Small intestine (tissue), 16 donors: ENCODE measurements at places on chromosomes 4 and X. TPM values are rescaled to one million over a fixed set of nuclear protein-coding genes. Genes with fewer than 3 reads are reported as not detected.
A peak's percentile ranks its signal among the peaks of the same experiment; 100 is the strongest.

- no peaks in the 10 kb centered on the region for H3K4me1 ChIP-seq
- H3K27me3 ChIP-seq, result peaks cover 44% of the 10 kb centered on the region
- DNase-seq, result peak; percentile 99
- peak within 1 kb of the TSS; percentile 70 for H3K27ac ChIP-seq
- peak within 1 kb of the TSS; percentile 83 for H3K4me3 ChIP-seq
These were observed at the start of gene NR3C2 for GRCh38 chr4:148441986-148442831. Gene NR3C2 (minus strand): TSS chr4:148442414.

- no peaks in the 10 kb centered on the region for H3K27me3 ChIP-seq
- H3K27ac ChIP-seq, result no peak overlapping the region
- no peaks in the 10 kb centered on the region for H3K4me1 ChIP-seq
These were observed 29.0 kb upstream of the RAP1GDS1 start for GRCh38 chr4:98232202-98232601.

GRCh38 chr4:95517576-95518345 lies 31.0 kb downstream of the UNC5C start:
- H3K27ac ChIP-seq, result no peak overlapping the region
- H3K4me1 ChIP-seq, result no peaks in the 10 kb centered on the region
- no peaks in the 10 kb centered on the region for H3K36me3 ChIP-seq
- DNase-seq, result no peak

- no peak overlapping the region for H3K27ac ChIP-seq
- no peaks in the 10 kb centered on the region for H3K4me1 ChIP-seq
- DNase-seq, result no peak
- H3K4me3 ChIP-seq, result no peak overlapping the region
These were observed 15.8 kb downstream of the FGF2 start for GRCh38 chr4:122842392-122842791.

DNA sequence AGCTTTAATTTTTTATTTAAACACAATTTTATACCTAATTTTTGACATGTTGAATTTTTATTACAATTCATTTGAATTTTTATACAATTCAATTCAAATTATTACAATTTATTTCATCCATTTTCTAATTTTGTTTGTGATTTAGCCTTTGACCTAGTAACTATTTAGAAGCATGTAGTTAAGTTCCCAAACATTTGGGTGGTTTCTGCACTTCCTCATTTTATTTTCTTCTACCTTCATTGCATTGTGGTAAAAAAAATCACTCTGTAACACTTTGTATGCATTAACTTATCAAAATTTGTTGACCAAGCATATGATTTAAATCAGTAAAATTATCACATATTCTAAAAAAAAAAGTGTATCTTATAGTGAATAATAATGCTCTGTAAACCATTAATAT lies 928.9 kb downstream of the ARAP2 start:
- no peaks in the 10 kb centered on the region for H3K36me3 ChIP-seq
- no peaks in the 10 kb centered on the region for H3K27me3 ChIP-seq
- no peak for DNase-seq

DNA sequence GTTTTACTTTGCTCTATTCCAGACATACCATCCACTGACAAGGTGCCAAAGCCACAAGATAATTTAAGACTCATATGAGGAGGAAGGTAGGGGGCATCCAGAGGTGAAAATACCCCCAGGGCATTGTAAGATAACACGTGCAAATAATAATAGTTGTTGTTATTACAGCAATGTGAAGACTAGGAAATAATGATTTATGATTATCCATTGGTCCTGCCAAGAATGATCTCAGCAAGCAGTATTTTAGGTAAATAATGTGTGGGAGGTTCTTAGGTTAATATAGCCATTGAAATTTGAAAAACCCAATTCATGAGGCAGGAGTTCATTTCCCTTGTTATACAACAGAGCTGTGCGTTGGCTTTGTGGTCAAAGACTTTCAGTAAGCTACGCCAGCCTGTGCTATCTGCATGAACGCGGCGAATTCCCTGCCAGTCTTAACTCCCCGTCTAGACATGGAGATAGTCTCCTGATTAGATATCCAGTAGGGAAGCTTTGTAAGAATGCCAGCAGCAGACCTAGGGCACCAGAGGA lies 47.2 kb upstream of the MXRA5 start:
- no peaks in the 10 kb centered on the region for H3K4me1 ChIP-seq
- no peaks in the 10 kb centered on the region for H3K36me3 ChIP-seq
- peak; percentile 13 for DNase-seq

DNA sequence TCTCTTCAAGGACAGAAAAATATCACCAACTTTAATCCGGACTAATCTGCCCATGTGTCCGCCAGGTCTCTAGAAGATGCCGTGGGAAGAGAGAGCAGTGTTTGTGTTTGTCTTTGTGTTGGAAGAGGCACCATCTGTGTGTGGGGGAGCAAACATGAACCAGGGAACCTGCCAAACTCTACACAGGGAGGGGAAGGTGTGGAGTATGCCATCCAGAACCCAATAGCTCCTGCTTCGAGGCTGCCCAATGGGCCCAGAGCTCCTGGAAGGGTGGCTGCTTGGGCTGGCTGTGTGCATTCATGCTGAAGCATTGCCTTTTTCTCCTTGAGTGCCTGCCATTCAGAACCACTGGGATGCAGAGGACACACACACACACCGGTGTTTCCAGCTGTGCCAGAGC lies 536.2 kb downstream of the MID1IP1 start:
- H3K27ac ChIP-seq, result no peak overlapping the region
- H3K27me3 ChIP-seq, result no peaks in the 10 kb centered on the region
- no peak overlapping the region for H3K4me3 ChIP-seq
- H3K36me3 ChIP-seq, result no peaks in the 10 kb centered on the region
- H3K4me1 ChIP-seq, result no peaks in the 10 kb centered on the region
- peak; percentile 15 for DNase-seq

DNA sequence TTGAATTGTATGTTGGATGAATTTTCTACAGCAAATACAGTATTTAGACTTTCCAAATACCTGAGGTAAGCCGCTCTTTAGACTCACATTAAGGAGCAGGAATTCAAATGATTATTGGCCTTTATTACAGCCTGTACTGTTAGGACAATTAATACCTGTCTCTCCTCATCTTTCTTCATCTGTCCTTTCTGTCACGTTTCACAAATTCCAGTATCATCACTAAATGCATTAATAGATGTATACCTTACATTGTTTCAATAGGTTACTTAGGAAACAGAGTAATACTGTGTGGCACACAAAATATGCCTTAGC lies 1.2 kb downstream of the FAM241A start:
- peak overlapping the region; percentile 55 for H3K4me3 ChIP-seq
- peaks cover 6% of the 10 kb centered on the region for H3K27me3 ChIP-seq
- H3K36me3 ChIP-seq, result no peaks in the 10 kb centered on the region
- no peak for DNase-seq
- H3K27ac ChIP-seq, result no peak overlapping the region
- H3K4me1 ChIP-seq, result no peaks in the 10 kb centered on the region

- H3K27me3 ChIP-seq, result no peaks in the 10 kb centered on the region
- no peak overlapping the region for H3K27ac ChIP-seq
- no peaks in the 10 kb centered on the region for H3K4me1 ChIP-seq
- H3K4me3 ChIP-seq, result no peak overlapping the region
- no peak for DNase-seq
- no peaks in the 10 kb centered on the region for H3K36me3 ChIP-seq
These were observed 94.9 kb downstream of the MGST2 start for GRCh38 chr4:139760567-139760966.

DNA sequence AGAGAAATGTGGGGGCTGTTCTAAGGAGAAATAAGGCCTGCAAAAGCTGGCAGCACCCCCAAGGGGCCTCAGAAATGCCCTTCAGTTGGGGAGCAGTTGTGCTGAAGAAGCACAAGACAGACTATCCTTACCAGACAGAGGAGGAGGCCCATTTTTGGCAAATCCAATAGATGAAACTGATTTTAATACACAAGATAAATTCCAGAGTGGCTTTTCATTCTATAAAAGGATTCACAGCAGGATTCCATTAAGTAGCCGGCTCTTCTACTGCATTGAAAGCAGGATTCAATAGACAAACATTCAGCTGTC lies 8.1 kb downstream of the SEPTIN6 start:
- H3K36me3 ChIP-seq, result no peaks in the 10 kb centered on the region
- H3K27ac ChIP-seq, result peak overlapping the region; percentile 75
- no peak overlapping the region for H3K4me3 ChIP-seq
- no peaks in the 10 kb centered on the region for H3K27me3 ChIP-seq
- no peak for DNase-seq

Gene TSPAN7
- polyA plus RNA-seq, result 70.5 TPM

GRCh38 chr4:107452717-107453630 lies 267.1 kb downstream of the PAPSS1 start:
- DNase-seq, result no peak
- H3K4me1 ChIP-seq, result no peaks in the 10 kb centered on the region
- H3K36me3 ChIP-seq, result no peaks in the 10 kb centered on the region

- H3K36me3 ChIP-seq, result no peaks in the 10 kb centered on the region
- H3K4me3 ChIP-seq, result no peak overlapping the region
- H3K4me1 ChIP-seq, result no peaks in the 10 kb centered on the region
- no peaks in the 10 kb centered on the region for H3K27me3 ChIP-seq
These were observed 13.0 kb upstream of the NDUFC1 start for GRCh38 chr4:139315221-139315675.

DNA sequence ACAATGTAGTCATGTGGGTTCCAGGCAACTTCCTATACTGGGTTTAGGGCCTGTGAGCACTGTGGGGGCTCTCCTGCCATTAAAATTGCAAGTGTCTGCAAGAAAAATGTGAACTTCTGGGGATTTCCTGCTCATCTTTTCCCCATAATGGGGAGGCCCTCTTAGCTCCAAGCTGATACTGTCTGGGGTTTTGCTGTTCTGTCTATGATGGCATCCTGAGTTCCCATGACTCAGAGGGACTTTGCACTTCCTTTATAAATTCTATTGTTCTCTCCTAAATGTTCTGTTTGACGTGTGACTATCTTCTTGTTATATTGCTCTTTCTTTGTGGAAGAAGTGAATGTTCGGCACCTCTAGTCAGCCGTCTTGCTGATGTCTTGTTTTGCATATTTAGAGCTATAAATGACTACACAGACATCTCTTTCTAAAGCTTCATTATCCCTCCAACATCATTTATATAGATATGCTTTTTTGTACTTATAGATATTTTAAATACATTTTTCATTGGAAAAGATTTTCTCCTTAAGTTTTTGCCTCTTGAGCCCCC lies 465.8 kb downstream of the NAF1 start:
- H3K27me3 ChIP-seq, result no peaks in the 10 kb centered on the region
- H3K36me3 ChIP-seq, result no peaks in the 10 kb centered on the region
- H3K4me1 ChIP-seq, result no peaks in the 10 kb centered on the region
- H3K4me3 ChIP-seq, result no peak overlapping the region
- H3K27ac ChIP-seq, result no peak overlapping the region

- H3K4me3 ChIP-seq, result no peak overlapping the region
- peak; percentile 57 for DNase-seq
- H3K4me1 ChIP-seq, result peaks cover 54% of the 10 kb centered on the region
- no peaks in the 10 kb centered on the region for H3K27me3 ChIP-seq
- peaks cover 4% of the 10 kb centered on the region for H3K36me3 ChIP-seq
These were observed 3.6 kb upstream of the SCARB2 start for GRCh38 chr4:76216975-76217814.

Gene TMEM129
- polyA plus RNA-seq, result 18.6 TPM

GRCh38 chr4:147944249-147944648 lies 212.4 kb downstream of the ARHGAP10 start:
- DNase-seq, result no peak
- no peak overlapping the region for H3K27ac ChIP-seq
- no peaks in the 10 kb centered on the region for H3K27me3 ChIP-seq
- H3K4me1 ChIP-seq, result peaks cover 2% of the 10 kb centered on the region
- H3K36me3 ChIP-seq, result peaks cover 9% of the 10 kb centered on the region

GRCh38 chr4:73311428-73311827 lies 52.8 kb upstream of the ANKRD17 start:
- no peak overlapping the region for H3K4me3 ChIP-seq
- DNase-seq, result peak; percentile 27
- H3K36me3 ChIP-seq, result no peaks in the 10 kb centered on the region
- H3K27me3 ChIP-seq, result no peaks in the 10 kb centered on the region
- no peak overlapping the region for H3K27ac ChIP-seq

GRCh38 chr4:163493643-163494359 lies 689 bp upstream of the TMA16 start:
- H3K4me3 ChIP-seq, result peak overlapping the region; percentile 75
- peak overlapping the region; percentile 79 for H3K27ac ChIP-seq
- H3K4me1 ChIP-seq, result no peaks in the 10 kb centered on the region

Gene GSX2
- not detected for polyA plus RNA-seq
